Glutamatergic neuron (in vitro differentiated cells): ENCODE measurements at places on chromosomes 12 and 14. TPM values are rescaled to one million over a fixed set of nuclear protein-coding genes. Genes with fewer than 3 reads are reported as not detected.

DNA sequence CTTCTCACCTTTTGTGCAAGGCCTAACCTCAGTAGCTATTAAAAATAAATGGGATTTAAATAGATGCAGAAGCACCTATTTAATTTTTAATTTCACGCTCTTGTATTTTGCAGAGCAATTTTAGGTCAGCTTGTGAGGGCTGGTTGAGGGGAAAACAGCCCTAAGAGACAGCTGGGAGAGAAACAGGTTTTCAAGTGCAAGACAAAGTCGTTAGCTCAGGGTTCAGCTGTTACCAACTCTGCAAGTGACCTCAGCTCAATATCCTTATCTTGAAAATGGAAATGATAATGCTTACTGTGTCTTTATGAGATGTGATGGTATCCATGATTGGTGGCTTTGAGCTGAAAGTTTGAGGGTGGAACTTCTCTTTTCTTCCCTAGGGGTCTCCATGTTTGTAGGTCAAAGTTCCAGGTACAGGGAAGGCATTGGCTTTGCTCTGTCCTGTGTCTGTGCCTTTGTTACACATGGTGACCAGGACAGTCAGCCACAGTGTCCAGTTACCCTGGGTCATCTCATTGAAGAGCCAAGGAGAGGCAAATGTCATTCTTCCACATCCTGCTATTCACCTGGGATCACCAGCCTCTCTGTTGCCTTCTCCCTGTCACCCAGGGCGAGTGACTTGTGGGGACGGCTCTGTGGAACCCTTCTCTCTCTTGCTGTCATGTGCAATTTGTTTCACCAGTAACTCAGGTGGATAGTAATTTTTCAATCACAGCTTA, 100.3 kb downstream of the SAMD4A start:
- DNase-seq = no peak

GRCh38 chr12:50739611-50740010, 24.3 kb upstream of the ATF1 start:
- DNase-seq = no peak

DNA sequence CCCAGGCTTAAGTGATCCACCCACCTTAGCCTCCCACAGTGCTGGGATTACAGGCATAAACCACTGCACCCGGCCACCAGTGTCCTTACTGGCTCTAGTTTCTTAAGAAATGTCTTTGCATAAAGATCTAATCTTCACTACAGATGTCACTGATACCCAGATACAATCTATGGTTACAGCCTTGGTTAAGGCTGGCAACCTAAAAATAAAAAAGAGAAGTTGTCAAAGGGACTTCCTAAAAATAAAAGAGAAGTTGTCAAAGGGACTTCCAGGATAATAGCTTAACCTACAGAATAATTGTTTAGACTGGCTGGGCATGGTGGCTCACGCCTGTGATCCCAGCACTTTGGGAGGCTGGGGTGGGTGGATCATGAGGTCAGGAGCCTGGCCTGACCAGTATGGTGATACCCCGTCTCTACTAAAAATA, 27.6 kb downstream of the ETFBKMT start:
- DNase-seq = no peak

DNA sequence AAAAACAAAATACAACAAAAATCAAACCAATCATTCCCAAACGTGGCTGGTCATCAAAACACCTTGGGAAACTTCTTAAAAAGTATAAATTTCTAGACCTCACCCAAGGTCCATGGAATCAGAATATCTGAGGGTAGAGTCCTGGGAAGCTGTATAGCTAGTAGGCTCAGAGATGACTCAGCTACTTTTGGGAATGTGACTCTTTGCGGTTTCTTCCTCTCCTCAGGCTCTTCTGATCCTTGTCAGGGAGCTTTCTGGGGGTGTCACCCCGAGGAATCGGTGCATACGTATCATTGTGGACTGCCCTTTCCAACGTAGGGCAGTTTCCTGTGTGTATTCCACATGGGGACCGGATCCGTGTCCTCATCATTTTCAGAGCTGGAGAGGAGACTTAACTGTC, 14.8 kb downstream of the JDP2 start:
- DNase-seq = no peak

- DNase-seq = no peak
Observed at GRCh38 chr12:115506822-115507559, 770.5 kb downstream of the MED13L start.

GRCh38 chr12:113137861-113138783, 2.6 kb upstream of the RASAL1 start:
- DNase-seq = no peak

DNA sequence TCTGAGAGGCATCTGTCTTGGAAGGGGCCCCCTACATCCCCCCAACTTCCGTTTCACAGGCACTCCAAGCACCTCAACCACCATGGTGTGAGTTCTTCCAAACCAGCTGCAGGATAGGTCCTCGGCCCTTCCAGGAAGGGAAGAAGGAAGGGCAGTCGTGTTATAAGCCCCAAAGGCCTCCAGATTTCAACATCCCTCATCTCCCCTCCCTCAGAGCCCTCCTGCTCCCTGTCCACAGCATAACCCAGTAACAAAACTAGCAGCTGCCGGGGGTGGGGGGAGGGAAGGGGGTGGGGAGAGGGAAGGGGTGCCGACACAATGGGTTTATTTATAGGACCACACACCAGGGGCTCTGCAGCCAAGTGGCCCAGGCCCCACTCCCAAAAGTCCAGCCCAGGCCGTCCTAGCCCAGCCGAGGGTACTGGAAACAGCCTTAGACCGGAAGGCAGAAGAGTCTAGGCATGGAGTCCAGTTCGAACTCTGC, 18.3 kb downstream of the NCKAP5L start:
- no peak for DNase-seq

- DNase-seq = no peak
Observed at GRCh38 chr14:95364481-95365209, 44.9 kb upstream of the CLMN start.

GRCh38 chr12:82682851-82683261, 3.9 kb upstream of the TMTC2 start:
- no peak for DNase-seq

DNA sequence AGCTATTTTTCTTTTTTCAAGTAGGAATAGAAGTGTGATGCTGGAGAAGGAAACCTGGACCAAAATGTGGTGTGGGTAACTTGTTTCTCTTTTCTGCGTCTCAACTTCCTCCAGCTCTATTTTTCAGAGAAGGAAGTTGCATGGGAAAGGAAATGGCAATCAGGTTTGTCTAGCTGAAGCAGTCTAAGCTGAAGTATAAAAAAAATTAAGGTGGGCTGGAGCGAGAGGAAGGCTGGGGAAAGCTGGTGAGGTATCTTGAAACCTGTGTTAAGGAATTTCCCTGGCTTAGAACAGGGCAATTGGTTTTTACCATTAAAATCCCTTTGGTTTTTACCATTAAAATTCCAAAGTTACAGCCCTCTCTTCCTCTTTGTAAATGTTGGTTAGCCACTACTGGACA, 34.2 kb upstream of the NINJ2 start:
- DNase-seq = no peak

DNA sequence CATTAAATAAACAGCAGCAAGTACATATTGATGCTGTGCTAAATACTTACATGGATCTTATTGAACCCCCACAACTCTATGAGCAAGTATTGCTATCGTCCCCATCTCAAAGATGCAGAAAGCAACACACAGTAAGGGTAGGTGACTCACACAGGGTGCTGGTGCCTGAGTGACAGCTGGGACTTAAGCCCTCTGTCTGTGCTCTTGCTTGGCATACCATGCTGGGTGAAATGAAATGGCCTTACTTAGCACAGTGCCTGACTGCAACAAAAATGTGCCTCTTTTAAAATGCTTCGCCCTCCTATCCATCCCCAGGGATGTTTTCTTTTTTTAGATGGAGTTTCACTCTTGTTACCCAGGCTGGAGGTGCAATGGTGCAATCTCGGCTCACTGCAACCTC, 788 bp downstream of the TEX52 start:
- DNase-seq = no peak

Gene GPR135
- 0.91 TPM for total RNA-seq
